ENCODE measurements at places on chromosomes 1 and 21. TPM values are rescaled to one million over a fixed set of nuclear protein-coding genes. Genes with fewer than 3 reads are reported as not detected.

The RIPPLY3 gene
- 18.9 TPM for total RNA-seq

The GRIK3 gene
- total RNA-seq, result 0.38 TPM

- peaks cover 3% of the 10 kb centered on the region for H3K4me1 ChIP-seq
- no peak for DNase-seq
- no peak overlapping the region for H3K27ac ChIP-seq
- H3K4me3 ChIP-seq, result no peak overlapping the region
- peaks cover 24% of the 10 kb centered on the region for H3K36me3 ChIP-seq
- no peaks in the 10 kb centered on the region for H3K27me3 ChIP-seq
These were observed 95.1 kb upstream of the F3 start for GRCh38 chr1:94636624-94637023.

DNA sequence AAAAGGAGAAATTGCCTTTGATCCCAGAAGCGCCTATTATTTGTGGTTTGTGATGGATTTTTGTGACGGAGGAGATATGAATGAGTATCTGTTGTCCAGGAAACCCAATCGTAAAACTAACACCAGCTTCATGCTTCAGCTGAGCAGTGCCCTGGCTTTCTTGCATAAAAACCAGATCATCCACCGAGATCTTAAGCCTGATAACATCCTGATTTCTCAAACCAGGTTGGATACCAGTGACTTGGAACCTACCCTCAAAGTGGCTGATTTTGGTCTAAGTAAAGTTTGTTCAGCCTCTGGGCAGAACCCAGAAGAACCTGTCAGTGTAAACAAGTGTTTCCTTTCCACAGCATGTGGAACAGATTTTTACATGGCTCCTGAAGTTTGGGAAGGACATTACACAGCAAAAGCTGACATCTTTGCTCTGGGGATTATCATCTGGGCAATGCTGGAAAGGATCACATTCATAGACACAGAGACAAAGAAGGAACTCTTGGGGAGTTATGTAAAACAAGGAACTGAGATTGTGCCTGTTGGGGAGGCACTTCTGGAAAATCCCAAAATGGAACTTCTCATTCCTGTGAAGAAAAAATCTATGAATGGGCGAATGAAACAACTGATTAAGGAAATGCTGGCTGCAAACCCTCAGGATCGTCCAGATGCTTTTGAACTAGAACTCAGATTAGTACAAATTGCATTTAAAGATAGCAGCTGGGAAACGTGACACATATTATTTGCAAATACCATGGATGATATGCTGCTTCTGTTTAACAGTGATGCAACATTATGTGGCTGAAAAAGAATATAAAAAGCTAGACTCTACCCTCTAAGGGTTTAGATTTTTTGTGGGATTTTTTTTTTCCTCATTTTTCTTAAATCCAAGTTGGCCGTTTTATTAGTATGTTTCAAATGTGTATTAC is 10.5 kb downstream of the PDIK1L start:
- DNase-seq, result no peak
- no peak overlapping the region for H3K4me3 ChIP-seq
- H3K36me3 ChIP-seq, result peaks cover 12% of the 10 kb centered on the region
- H3K27ac ChIP-seq, result peak overlapping the region; percentile 38
- H3K4me1 ChIP-seq, result no peaks in the 10 kb centered on the region

DNA sequence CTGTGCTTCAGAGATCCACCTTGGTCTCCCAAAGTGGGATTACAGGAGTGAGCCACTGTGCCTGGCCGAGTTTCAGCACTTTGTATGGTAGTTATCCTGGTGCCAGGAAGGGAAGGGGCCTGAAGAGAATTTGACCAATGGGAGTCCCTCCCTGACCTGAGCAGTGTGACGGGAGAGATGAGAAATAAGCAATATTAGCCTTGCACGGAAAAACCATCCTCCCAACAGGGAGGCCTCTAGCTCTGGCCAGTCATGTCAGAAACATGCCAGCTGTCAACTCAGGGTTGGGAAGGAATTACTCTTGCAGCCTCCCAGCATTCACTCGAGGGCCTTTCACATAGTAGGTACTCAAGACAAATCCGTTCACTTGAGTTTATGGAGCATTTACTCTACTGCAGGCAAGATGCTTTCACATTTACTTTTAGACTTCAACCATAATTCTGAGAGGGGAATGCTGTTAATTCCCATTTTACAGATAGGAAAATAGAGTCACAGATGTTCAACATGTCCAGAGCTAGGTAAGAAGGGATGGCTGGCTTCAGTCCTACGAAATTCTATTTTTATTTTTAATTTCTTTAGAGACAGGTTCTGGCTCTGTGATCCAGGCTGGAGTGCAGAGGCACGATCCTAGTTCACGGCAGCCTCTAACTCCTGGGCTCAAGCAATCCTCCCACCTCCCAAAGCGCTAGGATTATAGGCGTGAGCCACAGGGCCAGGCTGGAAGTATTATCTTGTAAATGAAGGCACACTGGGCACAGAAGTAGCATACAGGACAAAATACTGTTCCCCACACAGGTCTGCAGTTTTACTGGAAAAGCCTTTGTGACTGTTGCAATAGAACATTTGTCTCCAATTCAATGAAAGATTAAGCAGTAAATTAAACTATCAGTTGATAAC is 3.2 kb upstream of the ATP13A2 start:
- no peak overlapping the region for H3K27ac ChIP-seq
- DNase-seq, result no peak
- H3K36me3 ChIP-seq, result peaks cover 11% of the 10 kb centered on the region
- H3K27me3 ChIP-seq, result peaks cover 6% of the 10 kb centered on the region
- H3K4me1 ChIP-seq, result peaks cover 15% of the 10 kb centered on the region

DNA sequence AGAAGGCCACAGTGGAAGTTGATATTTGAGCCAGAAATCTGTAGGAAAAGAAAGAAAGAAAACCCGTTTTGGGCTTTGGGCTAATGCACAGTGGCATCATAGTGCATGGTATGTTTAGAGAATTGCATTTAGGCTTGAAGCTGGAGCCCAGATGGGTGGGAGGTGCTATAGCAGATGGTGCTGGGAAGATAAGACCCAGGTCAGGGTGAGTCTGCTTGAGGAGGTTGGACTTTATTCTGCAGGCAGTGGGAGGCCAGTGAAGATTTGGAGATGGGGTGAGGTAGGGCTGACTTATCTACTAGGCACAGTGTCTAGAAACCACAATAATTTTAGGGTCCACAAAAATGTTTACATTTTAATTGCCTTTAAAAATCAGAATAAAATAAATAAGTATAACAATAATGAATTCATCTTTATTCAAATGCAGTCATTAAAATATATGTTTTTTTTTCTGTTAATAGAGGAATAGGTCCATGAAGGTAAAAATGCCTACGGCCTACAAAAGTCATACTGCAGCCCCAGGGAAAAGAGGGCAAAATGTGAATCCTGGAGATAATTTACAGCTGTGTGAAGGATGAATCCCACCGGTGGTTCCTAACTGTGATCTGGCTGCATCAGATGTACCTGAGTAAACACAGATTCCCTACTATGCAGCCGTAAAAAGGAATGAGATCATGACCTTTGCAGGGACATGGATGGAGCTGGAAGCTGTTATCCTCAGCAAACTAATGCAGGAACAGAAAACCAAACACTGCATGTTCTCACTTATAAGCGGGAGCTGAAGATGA is 8.7 kb downstream of the DNAJC6 start:
- no peak overlapping the region for H3K27ac ChIP-seq
- H3K27me3 ChIP-seq, result no peaks in the 10 kb centered on the region
- DNase-seq, result no peak
- no peaks in the 10 kb centered on the region for H3K4me1 ChIP-seq
- H3K4me3 ChIP-seq, result no peak overlapping the region

DNA sequence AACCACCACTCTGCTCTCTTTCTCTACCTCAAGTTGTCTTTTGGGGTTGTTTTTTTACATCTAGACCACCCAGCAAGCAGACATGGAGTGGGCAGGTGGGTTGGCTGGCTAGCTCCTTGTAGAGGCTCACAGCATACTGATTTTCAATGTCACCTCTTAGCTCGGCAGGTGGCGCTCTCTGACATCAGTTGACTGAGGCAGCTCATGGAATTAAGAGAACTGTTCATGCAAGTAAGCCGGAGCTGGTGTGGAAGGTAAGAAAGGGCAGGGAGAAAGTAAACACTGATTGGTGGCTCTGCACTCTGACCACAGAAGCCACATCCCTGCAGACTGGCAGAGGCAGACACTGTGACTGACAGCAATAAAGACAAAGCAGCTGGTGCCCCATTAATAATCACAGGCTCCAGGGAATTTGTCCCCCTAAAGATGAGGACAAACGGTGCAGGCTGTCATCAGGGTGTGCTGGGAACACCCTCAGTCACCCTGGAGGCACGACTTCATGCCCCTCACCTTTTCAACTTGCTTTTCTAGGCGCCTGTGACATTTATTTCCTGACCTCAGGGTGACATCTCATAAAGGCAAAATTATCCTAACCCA is 226.8 kb downstream of the LMX1A start:
- no peak overlapping the region for H3K4me3 ChIP-seq
- H3K27me3 ChIP-seq, result peaks cover 63% of the 10 kb centered on the region
- no peaks in the 10 kb centered on the region for H3K4me1 ChIP-seq
- no peaks in the 10 kb centered on the region for H3K36me3 ChIP-seq
- H3K27ac ChIP-seq, result no peak overlapping the region
- peak; percentile 74 for DNase-seq

- no peak overlapping the region for H3K27ac ChIP-seq
- DNase-seq, result no peak
- H3K36me3 ChIP-seq, result no peaks in the 10 kb centered on the region
These were observed 188.2 kb downstream of the HHAT start for GRCh38 chr1:210516697-210517459.

DNA sequence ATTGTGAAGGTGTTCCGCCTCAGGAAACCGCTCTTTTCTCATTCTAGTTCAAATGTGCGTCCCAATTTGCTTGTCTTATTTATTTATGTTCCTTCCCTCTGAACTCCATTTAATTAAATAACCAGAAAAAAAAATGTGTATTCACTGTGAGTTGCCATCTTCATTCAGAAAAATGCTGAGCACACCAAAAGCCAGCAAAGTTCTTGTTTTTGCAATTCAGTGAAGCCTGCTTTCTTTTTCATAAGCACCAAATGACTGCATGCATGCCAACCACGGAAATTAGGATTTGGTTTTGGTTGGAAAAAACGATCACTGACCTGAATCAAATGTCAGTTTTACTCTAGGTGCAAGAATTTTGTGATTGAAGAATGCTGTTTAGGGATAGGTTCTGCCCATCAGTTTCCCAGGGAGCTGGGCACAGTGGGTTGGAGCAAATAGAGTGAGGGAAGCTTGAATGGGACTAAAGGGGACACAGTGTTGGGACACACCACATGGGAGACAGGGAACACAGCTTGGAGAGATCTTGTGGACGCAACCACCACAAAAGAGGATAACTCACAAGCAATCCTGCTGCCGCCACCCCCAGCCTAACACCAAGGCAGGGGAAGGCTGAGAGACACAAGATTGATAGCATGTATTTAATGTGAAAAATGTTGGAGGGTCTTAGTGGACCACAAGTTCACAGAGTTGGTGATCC is 183.4 kb upstream of the GALNT2 start:
- H3K4me3 ChIP-seq, result no peak overlapping the region
- peaks cover 3% of the 10 kb centered on the region for H3K4me1 ChIP-seq
- H3K27me3 ChIP-seq, result peaks cover 25% of the 10 kb centered on the region
- DNase-seq, result no peak

DNA sequence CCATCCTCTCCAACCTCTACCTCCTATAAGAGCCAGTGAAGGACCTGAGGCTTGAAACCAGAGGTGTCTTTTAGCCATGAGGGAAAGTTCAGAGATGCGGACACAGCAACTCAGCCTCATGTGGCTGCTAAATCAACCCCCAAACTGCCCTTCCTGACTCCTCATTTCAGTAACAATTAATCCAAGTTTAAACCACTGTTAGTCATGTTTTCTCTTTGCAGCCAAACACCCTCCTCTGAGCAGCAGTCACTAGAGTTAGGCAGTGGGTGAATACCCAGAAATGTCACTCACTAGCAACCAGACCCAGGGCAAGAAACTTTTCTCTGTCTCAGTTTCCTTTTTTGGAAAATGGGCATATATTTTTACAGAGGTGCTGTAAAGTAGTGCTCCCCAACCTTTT is 71.2 kb downstream of the KCNJ15 start:
- DNase-seq, result no peak
- H3K27ac ChIP-seq, result no peak overlapping the region
- H3K4me1 ChIP-seq, result peaks cover 2% of the 10 kb centered on the region
- peaks cover 7% of the 10 kb centered on the region for H3K27me3 ChIP-seq

DNA sequence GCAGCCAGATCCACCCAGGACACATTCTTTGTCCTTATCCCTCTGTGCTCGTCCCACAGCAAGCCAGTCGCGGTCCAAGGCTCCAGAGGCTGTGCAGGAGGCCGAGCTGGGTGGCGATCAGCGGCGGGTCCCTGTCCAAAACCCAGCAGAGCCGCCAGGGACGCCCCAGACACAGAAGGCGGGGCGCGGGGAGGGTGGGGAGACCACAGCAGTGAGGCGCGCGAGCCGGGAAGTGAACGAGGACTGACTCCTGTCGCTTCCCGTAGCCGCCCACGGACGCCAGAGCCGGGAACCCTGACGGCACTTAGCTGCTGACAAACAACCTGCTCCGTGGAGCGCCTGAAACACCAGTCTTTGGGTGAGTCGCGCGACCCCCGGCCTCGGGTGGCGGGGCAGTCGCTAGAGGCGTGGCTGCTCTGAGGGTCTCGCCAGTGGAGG is at the start of gene LGALS8:
Gene LGALS8 (plus strand): TSS at position 279 of the 438 bp plus-strand sequence. CDS start 2,089 bp downstream, outside the sequence.
- H3K36me3 ChIP-seq, result peaks cover 9% of the 10 kb centered on the region
- peak; percentile 52 for DNase-seq
- peak within 1 kb of the TSS; percentile 95 for H3K27ac ChIP-seq
- H3K27me3 ChIP-seq, result no peaks in the 10 kb centered on the region
- H3K4me3 ChIP-seq, result peak within 1 kb of the TSS; percentile 89

DNA sequence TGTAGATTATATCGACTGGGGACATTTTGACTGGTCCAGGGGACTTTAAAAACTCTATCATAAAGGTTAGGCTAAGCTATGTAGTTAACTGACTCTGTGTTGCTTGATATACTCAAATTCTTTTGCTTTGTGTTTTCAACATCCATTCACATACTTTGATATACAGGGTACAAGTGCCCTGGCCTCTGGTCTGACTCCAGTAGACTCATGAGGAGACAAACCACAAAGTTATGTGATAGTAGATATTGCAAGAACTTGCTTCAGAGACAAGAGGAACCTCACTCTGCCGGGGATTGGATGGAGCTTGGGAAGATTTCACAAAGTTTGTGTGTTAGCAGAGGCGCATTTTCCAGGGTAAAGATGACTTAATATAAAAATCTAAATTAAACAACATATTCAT is 1.3 kb downstream of the GORAB start:
- H3K36me3 ChIP-seq, result peaks cover 6% of the 10 kb centered on the region
- H3K4me1 ChIP-seq, result peaks cover 22% of the 10 kb centered on the region
- H3K4me3 ChIP-seq, result no peak overlapping the region
- DNase-seq, result no peak
- H3K27ac ChIP-seq, result no peak overlapping the region

GRCh38 chr1:230516889-230517288 is 90.8 kb upstream of the PGBD5 start:
- H3K4me1 ChIP-seq, result peaks cover 29% of the 10 kb centered on the region
- no peaks in the 10 kb centered on the region for H3K27me3 ChIP-seq
- no peak overlapping the region for H3K27ac ChIP-seq
- no peaks in the 10 kb centered on the region for H3K36me3 ChIP-seq
- no peak for DNase-seq
- H3K4me3 ChIP-seq, result no peak overlapping the region

All from progenitor cell of endocrine pancreas (in vitro differentiated cells).